ENCODE measurements at places on chromosomes 11 and 22.

DNA sequence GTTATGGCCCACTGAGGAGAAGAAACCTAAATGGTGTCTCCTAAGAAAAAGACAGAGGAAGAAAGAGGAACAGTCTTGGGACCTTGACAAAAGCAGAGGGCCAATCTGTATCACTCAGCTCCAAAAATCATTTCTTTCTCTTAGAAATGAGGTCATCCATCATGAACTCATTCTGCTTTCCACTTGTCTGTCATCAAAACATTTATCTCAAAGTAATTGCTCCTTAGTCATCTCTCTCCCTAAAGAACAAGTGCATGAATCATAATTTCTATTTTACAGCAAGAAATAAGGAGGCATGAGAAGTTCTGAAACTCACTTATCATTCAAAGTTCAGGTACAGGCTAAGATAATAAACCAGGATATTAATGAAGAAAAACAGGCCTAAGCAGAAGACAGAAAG lies 375.6 kb downstream of the KCNA4 start:
- no peak for DNase-seq

- DNase-seq = no peak
Measured at GRCh38 chr11:69624293-69624692, 16.7 kb upstream of the CCND1 start.

DNA sequence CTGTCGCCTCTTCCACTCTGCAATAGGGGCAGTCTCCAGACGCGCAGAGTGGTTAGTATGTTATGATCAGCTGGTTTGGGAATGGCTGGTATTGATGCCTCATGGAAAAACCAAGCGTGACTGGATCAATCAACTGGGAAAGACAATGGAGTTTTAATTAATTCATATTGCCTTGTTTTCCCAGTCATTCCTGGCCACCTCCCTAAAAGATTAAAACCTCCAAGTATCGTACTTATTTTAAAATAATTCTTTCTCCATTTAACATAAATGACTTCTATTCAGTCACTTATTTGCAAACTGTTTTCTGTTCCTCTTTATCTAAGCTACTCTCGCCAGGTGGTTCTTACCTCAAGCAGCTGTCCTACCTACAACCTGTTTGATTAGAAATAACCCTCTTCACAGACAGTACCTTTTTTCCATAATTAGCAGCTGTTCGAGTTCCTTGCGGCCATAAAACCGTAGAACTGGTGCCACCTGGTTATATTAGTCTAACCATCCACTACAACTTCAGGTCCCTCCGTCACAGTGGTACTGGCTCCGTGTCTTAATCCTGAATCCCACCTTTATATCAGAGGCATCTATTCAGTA lies 898 bp downstream of the ZNF215 start:
- DNase-seq = peak; percentile 58

DNA sequence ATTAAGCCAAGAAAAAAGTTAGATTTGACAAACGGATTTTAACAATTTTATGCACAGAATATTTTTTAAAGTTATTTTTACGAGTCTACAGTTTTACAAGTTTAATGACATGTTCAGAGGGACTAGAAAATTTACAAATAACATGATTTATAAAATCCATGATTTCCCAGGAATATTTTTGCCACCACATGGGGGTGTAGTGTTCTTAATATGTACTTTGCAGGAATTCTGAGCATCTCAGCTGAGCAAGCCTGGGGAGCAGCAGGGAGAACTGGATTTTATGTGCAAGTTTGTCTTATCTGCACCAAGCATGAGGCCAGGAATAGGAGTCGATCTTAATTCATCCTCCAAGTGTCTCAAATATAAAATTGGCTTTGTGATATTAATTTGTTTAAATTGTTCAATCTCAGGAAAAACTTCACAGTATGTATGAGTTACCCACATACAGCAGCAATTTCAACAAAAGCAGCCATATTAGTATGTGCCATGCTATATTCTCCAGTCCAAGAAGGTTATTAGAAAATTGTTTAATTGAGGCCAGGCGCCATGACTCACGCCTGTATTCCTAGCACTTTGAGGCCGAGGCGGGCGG lies 826.3 kb downstream of the DLG2 start:
- DNase-seq = peak; percentile 54

Measured in osteoblast (primary cell).